Kidney capillary endothelial cell (primary cell): ENCODE measurements at places on chromosomes 3 and 15.

GRCh38 chr3:193620650-193621049 lies 27.6 kb downstream of the OPA1 start:
- peak; percentile 10 for DNase-seq

GRCh38 chr3:127221037-127221436 lies 28.1 kb downstream of the PRR23E start:
- no peak for DNase-seq

- DNase-seq: no peak
These were observed 88.6 kb downstream of the SLCO3A1 start for GRCh38 chr15:91941871-91942658.

DNA sequence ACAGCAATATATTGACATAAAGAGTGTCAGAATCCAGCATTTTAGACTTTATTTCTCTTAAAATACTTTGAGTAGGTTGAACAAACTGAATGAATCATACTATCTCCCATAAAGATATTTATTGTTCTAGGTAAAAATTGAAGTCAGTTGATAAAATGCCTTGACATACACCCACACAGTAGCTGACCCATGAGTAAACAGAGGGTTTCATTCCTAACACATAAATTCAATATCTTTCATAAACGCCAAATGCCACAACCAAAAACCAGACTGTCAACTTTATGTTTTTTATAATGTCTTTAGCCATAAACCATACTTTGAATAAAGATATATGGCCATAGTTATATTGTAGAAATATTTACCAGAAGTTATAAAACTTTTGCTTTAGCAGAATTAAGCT lies 742.4 kb downstream of the NAALADL2 start:
- DNase-seq: no peak

DNA sequence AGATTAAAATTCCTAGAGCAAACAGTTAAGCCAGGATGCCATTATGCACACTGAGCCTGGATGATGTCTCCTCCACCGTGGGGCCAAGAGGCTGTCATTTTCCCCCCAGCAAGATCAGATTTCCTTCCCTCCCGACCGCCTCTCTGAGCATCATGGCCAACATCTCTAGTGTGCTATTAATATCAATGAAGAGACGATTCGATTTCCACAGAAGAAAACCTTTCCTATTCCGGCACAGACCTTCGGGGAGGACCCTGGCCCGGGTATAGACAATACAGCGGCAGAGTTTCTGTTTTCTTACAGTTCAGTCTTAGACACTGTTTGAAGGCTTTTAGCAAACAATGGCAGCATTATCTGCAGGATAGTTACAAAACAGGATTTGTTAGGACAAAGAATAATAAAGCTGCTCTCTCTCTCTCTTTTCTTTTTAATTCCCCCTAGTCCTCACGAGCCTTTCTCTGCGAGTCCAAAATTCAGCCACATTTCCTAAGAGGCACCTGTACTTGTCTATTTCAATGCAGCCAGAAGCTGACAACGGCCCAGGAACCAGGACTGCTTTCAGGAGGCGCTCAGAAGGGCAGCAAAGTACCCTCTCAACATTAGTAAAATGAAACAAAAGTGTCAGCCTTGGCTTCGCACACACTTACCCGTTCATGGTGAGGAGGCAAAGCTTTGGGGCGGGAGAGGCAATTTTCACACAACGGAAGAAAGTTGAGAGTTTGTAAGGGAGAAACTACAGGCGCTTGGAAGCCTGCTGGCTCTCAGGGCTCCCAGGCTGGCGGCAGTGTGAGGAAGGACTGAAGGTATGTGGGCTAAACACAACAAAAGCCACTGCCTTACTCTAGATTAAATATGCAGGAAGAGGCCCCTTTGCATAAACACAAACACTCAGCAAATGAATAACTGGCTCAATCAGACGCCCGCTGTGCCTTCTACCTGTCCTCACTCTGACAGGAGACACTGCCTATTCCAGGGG lies 278.0 kb downstream of the FOXP1 start:
- no peak for DNase-seq

DNA sequence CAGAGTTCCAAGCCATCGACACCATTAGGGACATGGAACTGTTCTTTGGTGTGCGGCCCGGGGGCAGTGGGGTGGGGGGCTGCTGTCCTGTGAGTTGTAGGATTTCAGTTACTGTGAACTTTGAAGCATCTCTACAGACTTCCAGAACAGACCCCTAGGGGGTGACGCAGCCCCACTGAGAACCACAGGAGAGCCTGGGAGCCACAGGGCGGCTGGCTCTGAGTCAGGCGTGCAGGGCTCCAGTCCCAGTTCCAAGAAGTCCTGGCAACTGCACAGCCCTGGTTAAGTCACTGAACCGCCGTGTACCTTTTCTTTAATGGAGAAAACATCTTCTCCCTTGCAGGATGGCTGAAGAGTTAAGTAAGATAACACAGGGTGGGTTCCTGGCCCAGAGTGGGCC lies 23.5 kb upstream of the LRTM1 start:
- no peak for DNase-seq

DNA sequence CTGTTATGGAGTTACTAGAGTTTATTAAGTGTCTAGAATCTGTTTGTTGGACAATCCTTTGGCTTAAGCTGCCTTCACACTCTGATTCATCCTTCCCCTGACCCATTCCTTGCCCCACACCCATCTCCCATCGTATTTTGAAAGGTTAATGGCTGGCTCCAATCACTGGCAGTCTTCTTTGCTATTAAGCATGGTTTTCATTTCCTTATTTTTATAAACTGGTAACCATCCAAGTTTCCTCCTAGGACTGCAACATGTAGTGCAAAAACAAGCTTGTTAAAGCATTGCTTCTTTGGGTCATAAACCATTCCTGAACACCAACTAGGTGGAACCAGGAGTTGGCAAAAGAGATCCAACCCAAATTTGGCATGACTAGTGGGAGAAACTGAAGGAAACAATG lies 148.4 kb downstream of the DTWD1 start:
- no peak for DNase-seq

- no peak for DNase-seq
These were observed 33.5 kb downstream of the UPK1B start for GRCh38 chr3:119206611-119207511.

GRCh38 chr3:58578873-58579272 lies 1.7 kb upstream of the FAM107A start:
- no peak for DNase-seq

- DNase-seq: peak; percentile 11
These were observed 1.8 kb downstream of the CAMKV start for GRCh38 chr3:49867871-49868321.

- no peak for DNase-seq
These were observed 168.6 kb downstream of the APBA2 start for GRCh38 chr15:29054171-29055045.

DNA sequence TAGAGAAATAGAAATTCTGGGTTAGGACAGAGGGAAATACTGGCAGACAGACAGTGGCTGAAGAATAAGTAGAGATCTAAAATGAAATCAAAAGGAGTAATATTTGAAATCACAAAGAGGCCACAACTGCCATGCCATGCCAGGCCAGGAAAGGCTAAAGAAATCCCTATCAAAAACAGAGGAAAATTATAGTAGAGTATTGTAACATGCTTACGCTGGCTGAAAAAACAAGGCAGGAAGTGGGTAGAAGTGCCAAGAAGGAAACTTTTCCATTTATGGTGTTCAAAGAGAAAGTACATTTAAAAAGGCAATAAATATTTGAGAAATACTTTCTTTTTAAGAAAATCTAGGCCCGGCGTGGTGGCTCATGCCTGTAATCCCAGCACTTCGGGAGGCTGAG lies 415.7 kb downstream of the PLCL2 start:
- DNase-seq: no peak

- DNase-seq: no peak
These were observed 44.3 kb downstream of the ATP1B3 start for GRCh38 chr3:141920701-141921100.

GRCh38 chr3:194277786-194278130 lies 73.4 kb downstream of the CPN2 start:
- DNase-seq: no peak

- DNase-seq: peak; percentile 75
These were observed 4.9 kb upstream of the IL17RD start for GRCh38 chr3:57169872-57170623.

- DNase-seq: no peak
These were observed 28.6 kb downstream of the FAM174B start for GRCh38 chr15:92627014-92627413.

GRCh38 chr15:41493205-41493901 lies at the start of gene ITPKA:
Gene ITPKA, plus strand, starts transcription at chr15:41493874. Its CDS starts 54 bp downstream, at chr15:41493928.
- DNase-seq: no peak

GRCh38 chr15:67691450-67691849 lies 133.9 kb upstream of the SKOR1 start:
- DNase-seq: no peak

GRCh38 chr15:48407646-48408045 lies 76.4 kb downstream of the DUT start:
- DNase-seq: no peak

GRCh38 chr3:146092230-146092629 lies 68.8 kb downstream of the PLOD2 start:
- no peak for DNase-seq

- DNase-seq: no peak
These were observed 10.7 kb upstream of the ZXDC start for GRCh38 chr3:126486360-126486847.

GRCh38 chr15:25688166-25688565 lies 175.0 kb downstream of the ATP10A start:
- no peak for DNase-seq

DNA sequence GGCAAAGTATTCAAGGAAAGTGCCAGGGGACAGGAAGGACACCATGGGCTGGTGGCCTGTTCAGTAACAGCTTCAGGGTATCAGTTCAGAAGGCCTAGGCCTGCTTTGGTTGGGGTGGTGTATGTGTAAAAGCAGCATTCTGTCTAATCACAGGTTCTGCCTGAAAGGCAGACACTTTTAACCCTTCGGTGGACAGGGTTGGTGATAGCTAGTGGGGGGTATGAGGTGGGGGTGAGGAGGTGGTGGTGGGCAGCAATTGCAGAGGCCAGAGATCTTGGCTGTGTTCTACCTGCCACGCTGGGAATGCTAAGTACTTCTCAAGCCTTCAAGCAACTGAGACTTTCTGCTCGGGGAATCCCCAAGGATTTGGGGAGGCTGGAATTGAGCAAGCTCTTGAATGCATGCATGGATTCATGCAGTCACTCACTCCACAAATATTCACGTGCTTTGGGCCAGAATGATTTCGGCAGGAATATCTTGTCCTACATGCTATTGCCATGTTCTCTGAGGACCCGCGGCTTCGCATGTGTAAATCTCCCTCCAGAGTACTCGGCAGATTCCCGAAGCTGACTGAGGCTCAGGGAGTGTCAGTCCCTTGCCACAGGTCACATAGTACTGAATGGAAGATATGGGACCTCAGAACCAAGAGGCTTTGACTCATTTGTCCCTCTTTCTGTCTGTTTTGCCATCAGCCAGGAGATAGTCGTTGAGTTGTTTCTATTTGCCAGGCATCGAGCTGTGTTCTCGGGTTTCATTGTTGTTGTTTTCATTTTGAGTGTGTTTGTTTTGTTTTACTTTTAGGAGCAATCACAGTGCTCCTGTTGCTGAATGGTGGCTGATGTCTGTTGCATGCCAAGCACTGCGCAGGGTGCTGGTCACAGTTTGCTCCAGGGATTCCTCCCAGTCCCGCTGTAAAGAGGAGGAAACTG lies 65.5 kb downstream of the SMAD3 start:
- no peak for DNase-seq

DNA sequence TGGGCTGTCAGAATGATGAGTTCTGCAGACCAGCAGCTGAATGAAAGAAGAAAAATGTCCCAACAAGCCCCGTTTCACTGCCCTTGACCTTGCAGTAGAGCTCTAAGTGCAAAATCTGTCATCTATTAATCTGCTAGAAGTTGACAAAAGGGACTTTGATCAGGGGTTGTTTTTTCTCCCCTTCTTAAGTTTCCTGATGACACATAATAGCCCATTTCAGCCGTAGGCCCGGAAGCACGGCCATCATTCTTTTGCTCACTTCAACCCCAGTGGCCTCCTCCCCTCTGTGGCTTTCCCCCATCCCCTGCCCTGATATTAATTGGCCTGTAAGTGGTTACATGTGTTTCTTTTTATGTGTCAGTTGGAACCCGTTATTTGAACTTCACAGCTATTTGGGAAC lies 298.9 kb downstream of the RPLP1 start:
- no peak for DNase-seq

GRCh38 chr15:82124331-82125263 lies 78.8 kb upstream of the MEX3B start:
- DNase-seq: no peak

DNA sequence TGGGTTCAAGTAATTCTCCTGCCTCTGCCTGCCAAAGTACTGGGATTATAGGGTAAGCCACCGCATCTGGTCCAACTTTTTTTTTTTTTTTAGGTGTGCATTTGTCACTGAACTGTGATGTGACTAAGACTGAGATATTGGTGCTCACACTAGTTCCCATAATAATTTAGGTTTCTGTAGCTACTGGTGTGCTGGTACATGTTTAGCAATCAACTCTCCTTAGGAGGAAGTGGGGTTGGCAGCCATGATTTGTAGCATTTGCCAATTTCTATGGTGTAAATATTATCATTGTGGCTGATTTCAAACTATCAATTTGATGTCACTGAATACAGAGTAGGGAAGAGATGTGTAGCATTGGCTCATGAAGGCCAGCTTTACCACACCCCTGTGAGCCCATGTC lies 372.7 kb downstream of the EDEM1 start:
- no peak for DNase-seq

GRCh38 chr15:78003539-78004008 lies 73.9 kb downstream of the TBC1D2B start:
- DNase-seq: no peak

GRCh38 chr3:80355144-80355543 lies 587.3 kb upstream of the ROBO1 start:
- DNase-seq: no peak

GRCh38 chr15:78508272-78508671 lies 895 bp downstream of the HYKK start:
- DNase-seq: no peak

- DNase-seq: no peak
These were observed 257.1 kb downstream of the TUSC7 start for GRCh38 chr3:116966649-116967048.

- peak; percentile 12 for DNase-seq
These were observed 422.2 kb downstream of the GBE1 start for GRCh38 chr3:81339040-81339845.

DNA sequence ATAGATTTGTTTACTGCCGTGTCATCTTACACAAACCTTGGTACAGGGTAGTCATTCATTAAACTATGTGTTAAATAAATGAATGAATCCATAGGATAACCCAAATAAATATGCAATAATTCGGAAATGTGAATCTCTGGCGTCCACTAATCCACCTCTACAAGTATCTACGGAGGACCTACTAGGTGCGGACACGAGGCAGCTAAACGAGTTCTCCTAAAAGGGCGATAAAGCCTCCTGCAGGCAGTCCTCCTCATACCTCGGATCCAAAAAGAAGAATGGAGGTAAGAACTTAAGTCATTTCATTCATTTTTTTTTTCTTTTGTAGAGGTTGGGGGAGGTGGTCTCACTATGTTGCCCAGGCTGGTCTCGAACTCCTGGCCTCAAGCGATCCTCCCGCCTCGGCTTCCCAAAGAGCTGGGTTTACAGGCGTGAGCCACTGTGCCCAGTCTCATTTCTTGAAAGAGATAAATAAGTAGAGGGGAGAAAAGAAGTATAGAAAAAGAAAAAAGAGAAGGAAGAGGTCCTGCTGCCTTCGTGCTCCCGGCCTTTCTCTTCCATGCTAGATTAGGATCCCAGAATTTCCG lies 706 bp upstream of the RPL35A start:
- no peak for DNase-seq

GRCh38 chr3:189710620-189711402 lies 79.6 kb downstream of the TP63 start:
- DNase-seq: peak; percentile 78
